A673 (cell line): ENCODE measurements at places on chromosomes 12 and 14. TPM values are rescaled to one million over a fixed set of nuclear protein-coding genes. Genes with fewer than 3 reads are reported as not detected.

CLEC6A gene
- not detected in 2 replicates for total RNA-seq

PROX2 gene
- total RNA-seq, result not detected in 2 replicates

RNASE1 gene
- total RNA-seq, result not detected in 2 replicates

NR4A1 gene
- 12.5 and 19.8 TPM in 2 replicates for total RNA-seq

PTGER2 gene
- total RNA-seq, result not detected in 2 replicates

FOXN4 gene
- total RNA-seq, result not detected in 2 replicates

TOMM20L gene
- not detected in 2 replicates for total RNA-seq

POC1B gene
- total RNA-seq, result 30.8 and 33.8 TPM in 2 replicates

PPFIA2 gene
- 0.52 and 1.5 TPM in 2 replicates for total RNA-seq

NTF3 gene
- total RNA-seq, result not detected in 2 replicates

MYH6 gene
- not detected in 2 replicates for total RNA-seq

NOVA1 gene
- total RNA-seq, result 13.4 and 16.0 TPM in 2 replicates

ZNF891 gene
- total RNA-seq, result 2.9 TPM in 2 replicates

CLEC14A gene
- not detected in 2 replicates for total RNA-seq

HCAR2 gene
- total RNA-seq, result 0.24 and 0.34 TPM in 2 replicates

TAS2R19 gene
- 4.8 and 5.2 TPM in 2 replicates for total RNA-seq

C12orf56 gene
- total RNA-seq, result not detected in 2 replicates

HOTAIR gene
- total RNA-seq, result 5.4 and 5.5 TPM in 2 replicates

POLE2 gene
- 39.5 and 42.1 TPM in 2 replicates for total RNA-seq

SOX5 gene
- total RNA-seq, result 11.9 and 16.5 TPM in 2 replicates

IRF2BPL gene
- total RNA-seq, result 51.2 and 55.9 TPM in 2 replicates

ANKRD33 gene
- total RNA-seq, result not detected in 2 replicates

GPR84 gene
- total RNA-seq, result not detected in 2 replicates

P3H3 gene
- total RNA-seq, result 45.3 and 45.6 TPM in 2 replicates

CCDC175 gene
- 0.47 TPM in 1 of 2 replicates, not detected in the other for total RNA-seq

ORAI1 gene
- total RNA-seq, result 25.6 and 28.2 TPM in 2 replicates

PPM1H gene
- 0.04 and 0.35 TPM in 2 replicates for total RNA-seq

CAPZA3 gene
- total RNA-seq, result not detected in 2 replicates

CD163 gene
- total RNA-seq, result 0.41 TPM in 1 of 2 replicates, not detected in the other

TSHR gene
- not detected in 2 replicates for total RNA-seq
